ENCODE measurements at places on chromosomes 12 and 14.

DNA sequence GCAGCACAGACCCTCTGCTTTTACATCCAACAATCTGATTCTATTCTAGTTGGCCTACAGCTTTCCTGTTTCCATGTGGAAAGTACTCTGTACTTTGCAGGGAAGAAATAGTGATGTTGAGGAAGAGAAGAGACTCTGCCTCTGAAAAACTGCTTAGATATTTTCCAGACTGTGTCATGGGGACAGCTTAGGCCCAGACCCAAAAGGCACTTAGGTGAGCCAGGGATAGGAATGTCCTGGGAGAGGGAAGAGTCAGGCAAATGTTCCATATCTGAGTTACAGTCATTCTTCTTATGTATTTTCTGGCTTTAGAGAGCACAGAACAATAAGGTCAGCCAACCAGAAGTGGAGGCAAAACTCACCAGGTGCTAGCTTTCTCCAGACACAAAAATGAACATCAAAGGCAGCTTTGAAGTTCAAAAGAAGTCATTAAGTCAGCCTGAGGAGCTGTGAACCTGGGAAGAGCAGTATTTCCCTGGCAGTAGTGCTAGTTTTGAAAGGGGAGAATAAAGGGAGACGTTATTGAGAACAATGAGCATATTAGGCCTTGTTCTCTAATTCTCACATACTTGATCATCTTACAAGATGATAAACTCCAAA lies 199.7 kb upstream of the LMNTD1 start:
- no peak for DNase-seq

- no peak for DNase-seq
Observed at GRCh38 chr14:51168215-51168613, 71.8 kb upstream of the TMX1 start.

- DNase-seq = no peak
Observed at GRCh38 chr12:24230061-24230701, 280.7 kb upstream of the SOX5 start.

- DNase-seq = no peak
Observed at GRCh38 chr12:18681818-18682217, 56.0 kb downstream of the PLCZ1 start.

DNA sequence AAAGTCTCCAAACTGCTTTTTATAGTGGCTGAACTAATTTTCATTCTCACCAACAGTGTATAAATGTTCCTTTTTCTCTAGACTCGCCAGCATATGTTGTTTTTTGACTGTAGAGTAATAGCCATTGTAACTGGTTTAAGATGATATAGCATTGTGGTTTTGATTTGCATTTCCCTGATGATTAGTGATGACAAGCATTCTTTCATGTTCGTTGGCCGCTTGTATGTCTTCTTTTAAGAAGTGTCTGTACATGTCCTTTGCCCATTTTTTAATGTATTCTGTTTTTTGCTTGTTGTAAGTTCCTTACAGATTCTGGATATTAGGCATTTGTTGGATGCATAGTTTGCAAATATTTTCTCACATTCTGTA lies 404.9 kb downstream of the FLRT2 start:
- DNase-seq = no peak

DNA sequence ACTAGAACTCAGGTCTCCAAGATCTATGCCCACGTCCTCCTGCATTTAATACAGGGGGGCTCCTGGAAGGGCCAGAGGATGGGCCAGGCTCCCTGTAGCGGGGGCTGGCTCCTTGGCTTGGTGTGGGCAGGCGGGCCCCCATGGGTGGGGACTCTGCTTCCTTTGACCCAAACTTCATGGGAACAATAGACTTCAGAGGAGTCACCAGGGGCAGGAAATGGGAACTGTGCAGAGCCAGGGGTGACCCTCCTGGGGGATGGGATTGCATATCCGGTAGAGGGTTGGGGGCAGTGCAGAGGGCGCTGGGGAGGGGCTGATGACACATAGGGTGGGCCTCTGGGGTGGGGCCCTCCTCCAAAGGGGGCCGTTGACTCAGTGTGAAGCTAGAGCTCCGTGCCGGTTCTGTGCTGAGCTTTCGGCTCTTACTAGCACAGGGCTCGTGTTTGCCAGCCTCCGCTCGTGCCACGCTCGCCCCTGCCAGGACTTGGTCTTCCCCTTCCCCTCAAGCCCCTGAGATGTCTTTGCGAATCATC lies 4.6 kb downstream of the TEAD4 start:
- no peak for DNase-seq

DNA sequence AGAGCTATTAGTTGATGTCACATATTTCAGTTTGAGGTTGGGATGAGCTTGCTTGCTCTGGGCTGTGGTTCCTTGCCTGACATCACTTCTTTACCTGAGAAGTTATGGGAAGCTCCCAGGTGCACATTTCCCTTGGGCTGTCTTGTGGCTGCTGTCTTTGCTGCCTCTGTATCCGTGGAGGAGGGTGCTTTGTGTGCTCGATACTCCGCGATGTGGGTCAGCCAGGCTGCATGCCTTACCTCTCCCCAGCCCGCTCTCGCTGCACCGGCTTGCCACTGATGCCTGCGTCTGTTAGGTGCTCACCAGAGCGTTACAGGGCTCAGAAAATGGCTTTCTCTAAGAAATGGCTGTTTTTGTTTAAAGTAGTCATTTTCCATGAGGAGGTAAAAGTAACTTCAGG lies 19.6 kb downstream of the PELI2 start:
- no peak for DNase-seq

- DNase-seq = no peak
Observed at GRCh38 chr12:5554711-5555110, 122.8 kb downstream of the NTF3 start.

GRCh38 chr12:96308881-96309280 lies 91.4 kb downstream of the CDK17 start:
- no peak for DNase-seq

DNA sequence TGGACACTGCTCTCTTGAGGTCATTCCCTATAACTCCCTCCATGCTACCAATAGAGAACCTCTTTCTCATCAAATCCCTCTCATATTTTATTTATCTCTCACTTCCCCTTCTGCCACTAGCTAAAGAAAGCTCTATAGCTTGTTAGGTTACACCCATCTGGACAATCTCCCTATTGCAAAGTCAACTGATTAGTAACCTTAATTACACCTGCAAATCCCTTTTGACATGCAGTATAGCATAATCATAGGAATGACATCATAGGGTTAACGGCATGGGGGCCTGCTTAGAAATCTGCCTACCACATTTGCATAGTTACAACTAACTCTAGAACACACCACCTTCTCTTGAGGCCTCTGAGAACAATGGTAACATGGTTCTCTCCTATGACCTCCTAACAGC lies 181.2 kb downstream of the EMP1 start:
- DNase-seq = no peak

- DNase-seq = no peak
Observed at GRCh38 chr14:42710071-42710470, 1103.4 kb downstream of the LRFN5 start.

GRCh38 chr12:2691345-2692071 lies 103.3 kb upstream of the FKBP4 start:
- DNase-seq = no peak

- DNase-seq = no peak
Observed at GRCh38 chr12:107514887-107515445, 170.6 kb upstream of the PWP1 start.

DNA sequence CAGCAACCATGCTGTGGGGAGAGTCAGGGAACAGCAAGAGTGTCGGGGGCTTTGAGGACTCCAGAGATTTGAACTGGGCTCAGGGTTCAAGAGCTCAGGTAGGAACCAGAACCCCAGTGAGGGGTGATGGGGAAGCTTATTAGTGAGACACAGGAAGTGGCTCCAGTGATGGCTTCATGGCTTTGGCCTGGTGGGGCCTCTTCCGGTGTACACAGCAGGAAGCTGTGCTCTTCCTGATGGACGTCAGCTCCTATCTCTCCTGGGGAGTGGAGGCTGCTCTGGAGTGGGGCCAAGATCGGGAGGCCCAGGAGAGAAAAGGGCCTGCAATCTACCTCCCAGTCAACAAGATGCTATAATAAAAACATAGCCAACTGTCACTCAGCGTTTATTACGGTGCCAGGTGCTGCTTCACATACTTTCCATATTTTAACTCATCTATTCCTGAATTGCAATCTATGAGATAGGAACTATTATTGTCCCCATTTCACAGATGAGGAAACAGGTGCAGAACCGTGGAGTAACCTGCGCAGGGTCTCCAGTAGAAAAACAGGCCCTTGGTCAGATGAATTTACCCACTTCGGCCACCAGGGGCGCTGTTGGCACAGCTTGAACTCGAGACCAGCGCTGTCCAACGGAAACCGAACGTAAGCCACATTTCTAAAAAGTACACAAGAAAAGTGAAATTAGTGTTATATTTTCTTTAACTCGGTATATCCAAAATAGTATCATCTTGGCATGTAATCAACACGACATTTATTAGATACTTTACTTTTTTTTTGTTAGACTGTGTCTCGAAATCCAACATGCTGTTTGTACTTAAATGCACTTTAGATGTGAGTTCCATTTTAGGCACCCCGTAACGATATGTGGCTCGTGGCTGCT lies 63.6 kb upstream of the DLK1 start:
- DNase-seq = peak; percentile 63

DNA sequence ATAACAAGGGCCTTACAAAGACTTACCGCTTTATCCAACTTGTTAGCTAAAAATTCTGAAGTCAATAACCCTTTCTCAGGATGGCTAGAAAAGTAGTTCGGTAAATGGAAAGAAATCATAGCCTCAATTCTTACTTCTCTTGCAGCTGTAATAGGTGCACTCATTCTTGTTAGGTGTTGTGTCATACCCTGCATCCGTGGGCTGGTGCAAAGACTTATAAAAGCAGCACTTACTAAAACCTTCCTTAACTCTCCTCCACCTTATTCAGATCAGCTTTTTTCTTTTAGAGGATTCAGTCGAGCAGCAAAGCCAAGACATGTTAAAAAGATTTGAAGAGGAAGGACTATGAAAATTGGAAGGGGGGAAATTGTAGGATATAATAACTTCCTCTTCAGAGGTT lies 238.2 kb upstream of the DIO3 start:
- DNase-seq = no peak

GRCh38 chr12:1800401-1801302 lies 19.7 kb upstream of the LRTM2 start:
- no peak for DNase-seq

GRCh38 chr12:125110641-125111360 lies 45.6 kb downstream of the AACS start:
- DNase-seq = no peak

- DNase-seq = no peak
Observed at GRCh38 chr14:93369713-93370266, 22.8 kb downstream of the COX8C start.

GRCh38 chr12:58521796-58522195 lies 398.5 kb downstream of the LRIG3 start:
- no peak for DNase-seq

GRCh38 chr12:49683599-49684309 lies 23.5 kb downstream of the FMNL3 start:
- DNase-seq = peak; percentile 34

GRCh38 chr12:124125203-124125871 lies 152.3 kb downstream of the ZNF664 start:
- DNase-seq = peak; percentile 49

- no peak for DNase-seq
Observed at GRCh38 chr14:95211721-95212504, 54.6 kb upstream of the DICER1 start.

DNA sequence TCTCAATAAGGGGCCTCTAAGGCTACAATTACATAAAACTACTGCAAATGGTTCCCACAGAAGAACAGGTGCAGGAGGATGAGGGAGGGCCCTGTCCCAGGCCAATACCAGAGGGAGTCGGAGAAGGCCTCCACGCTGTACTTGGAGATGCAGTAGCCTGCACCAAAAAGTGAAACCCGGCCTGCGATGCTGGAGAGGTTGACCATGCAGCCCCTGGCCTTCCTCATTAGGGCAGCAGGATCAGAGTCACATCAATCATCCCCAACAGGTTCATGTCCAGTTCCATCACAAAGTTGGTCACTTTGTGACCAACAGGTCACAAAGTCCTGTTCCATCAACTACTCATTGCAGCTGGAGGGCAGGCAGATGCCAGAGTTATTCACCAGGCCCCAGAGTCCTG lies 23.0 kb downstream of the ZBTB39 start:
- DNase-seq = no peak

DNA sequence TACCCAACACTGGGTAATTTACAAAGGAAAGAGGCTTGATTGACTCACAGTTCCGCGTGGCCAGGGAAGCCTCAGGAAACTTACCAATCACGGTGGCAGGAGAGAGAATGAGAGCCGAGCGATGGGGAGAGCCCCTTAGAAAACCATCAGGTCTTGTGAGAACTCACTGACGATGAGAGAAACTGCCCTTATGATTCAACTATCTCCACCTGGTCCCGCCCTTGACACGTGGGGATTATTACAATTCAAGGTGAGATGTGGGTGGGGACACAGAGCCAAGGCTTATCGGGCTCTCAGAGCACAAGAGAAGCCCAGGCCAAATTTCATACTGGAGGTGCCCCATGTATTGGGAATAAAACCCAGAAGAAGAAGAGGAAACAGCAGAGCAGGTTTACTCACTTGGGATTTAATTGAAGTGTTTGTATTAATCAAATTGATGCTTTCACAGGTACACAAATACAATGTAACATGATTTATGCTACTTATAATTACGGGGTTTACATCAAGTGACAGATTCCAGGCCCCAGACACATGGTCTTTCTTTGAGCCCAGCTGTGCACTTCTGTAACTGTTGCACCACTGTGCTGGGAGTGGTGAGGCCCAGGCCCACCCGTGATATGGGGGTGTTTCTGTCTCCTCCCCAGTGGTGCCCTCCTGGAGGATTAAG lies 8.2 kb upstream of the CCDC85C start:
- peak; percentile 37 for DNase-seq

- DNase-seq = no peak
Observed at GRCh38 chr12:88538250-88538649, 42.0 kb downstream of the KITLG start.

- peak; percentile 76 for DNase-seq
Observed at GRCh38 chr14:66359500-66359899, 126.7 kb upstream of the CCDC196 start.
